ENCODE measurements at places on chromosomes 12 and 14. TPM values are rescaled to one million over a fixed set of nuclear protein-coding genes. Genes with fewer than 3 reads are reported as not detected.

The HPD gene
- total RNA-seq: 2.9 TPM

The RNASE1 gene
- 192 TPM for total RNA-seq

- DNase-seq: no peak
These were observed at the start of gene DNAH10 for GRCh38 chr12:123761841-123762714. Gene DNAH10 (plus strand): TSS chr12:123762301. CDS start chr12:123762337, 36 bp downstream.

The AMDHD1 gene
- total RNA-seq: 0.62 TPM

The HELB gene
- 1.2 TPM for total RNA-seq

- no peak for DNase-seq
These were observed 12.7 kb downstream of the OSBPL8 start for GRCh38 chr12:76546889-76547288.

All from psoas muscle (tissue), 8 donors.